ENCODE measurements at places on chromosomes 6 and 20.

DNA sequence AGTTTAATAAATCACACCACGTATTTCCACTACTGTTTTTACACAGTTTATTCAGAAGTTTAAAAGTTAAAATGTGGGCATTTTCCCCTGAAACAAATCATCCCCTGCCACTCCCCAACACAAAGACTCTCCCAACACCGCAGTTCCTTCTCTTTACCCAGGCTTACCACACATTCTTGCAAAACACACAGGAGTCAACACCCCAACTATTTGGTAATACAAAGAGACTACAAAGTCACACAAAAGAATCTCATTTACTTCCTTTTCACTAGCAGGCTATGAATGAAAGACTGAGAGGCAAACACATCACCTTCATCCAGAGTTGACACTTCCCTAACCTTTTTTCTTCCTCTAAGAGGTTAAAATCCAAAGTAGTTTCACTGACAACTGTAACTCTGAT, 51.1 kb downstream of the KCTD20 start:
- DNase-seq, result no peak

GRCh38 chr6:156502969-156503504, 274.1 kb upstream of the ARID1B start:
- DNase-seq, result no peak

- DNase-seq, result no peak
These were observed 984 bp downstream of the TFAP2C start for GRCh38 chr20:56630086-56630493.

GRCh38 chr20:22470620-22471026, 113.7 kb downstream of the FOXA2 start:
- DNase-seq, result no peak

- no peak for DNase-seq
These were observed 6.9 kb upstream of the POM121L2 start for GRCh38 chr6:27318973-27319372.

Data from stimulated activated CD8-positive, alpha-beta memory T cell treated with anti-CD3 and anti-CD28 coated beads, Interleukin-7, amount 100 ng/mL, for 4 hours (primary cell).